ENCODE measurements at places on chromosomes 7 and 10.

GRCh38 chr10:102453502-102453901 is 2.2 kb upstream of the C10orf95 start:
- DNase-seq, result no peak

DNA sequence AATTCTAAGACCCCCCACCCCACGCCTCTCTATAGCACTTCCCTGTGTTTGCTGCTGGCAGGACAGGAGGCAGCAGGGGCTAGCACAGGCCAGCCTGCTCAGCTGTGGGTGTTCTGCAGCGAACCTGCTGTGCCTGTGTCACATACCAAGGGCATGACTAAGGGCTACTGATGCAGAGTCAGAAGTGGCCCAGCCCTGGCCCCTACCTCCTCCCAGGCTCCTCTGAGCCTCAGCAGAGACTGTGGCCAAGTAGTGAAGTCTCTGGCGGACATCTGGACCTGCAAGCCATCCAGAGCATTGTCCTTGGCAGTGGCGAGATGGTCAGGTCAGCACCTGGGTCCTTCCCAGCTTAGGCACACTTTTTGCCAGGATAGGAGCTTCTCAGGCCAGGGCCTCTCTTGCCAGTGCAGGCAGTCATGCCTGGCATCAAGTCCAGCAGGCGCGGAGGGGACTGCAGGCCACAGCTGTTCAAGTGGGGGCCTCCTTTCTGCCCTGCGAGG is 116.3 kb upstream of the RET start:
- DNase-seq, result no peak

- no peak for DNase-seq
Observed at GRCh38 chr7:36755484-36755883, 31.2 kb upstream of the AOAH start.

- DNase-seq, result no peak
Observed at GRCh38 chr7:22499044-22499443, 944 bp downstream of the STEAP1B start.

GRCh38 chr10:131641231-131641630 is 259.6 kb upstream of the PPP2R2D start:
- no peak for DNase-seq

DNA sequence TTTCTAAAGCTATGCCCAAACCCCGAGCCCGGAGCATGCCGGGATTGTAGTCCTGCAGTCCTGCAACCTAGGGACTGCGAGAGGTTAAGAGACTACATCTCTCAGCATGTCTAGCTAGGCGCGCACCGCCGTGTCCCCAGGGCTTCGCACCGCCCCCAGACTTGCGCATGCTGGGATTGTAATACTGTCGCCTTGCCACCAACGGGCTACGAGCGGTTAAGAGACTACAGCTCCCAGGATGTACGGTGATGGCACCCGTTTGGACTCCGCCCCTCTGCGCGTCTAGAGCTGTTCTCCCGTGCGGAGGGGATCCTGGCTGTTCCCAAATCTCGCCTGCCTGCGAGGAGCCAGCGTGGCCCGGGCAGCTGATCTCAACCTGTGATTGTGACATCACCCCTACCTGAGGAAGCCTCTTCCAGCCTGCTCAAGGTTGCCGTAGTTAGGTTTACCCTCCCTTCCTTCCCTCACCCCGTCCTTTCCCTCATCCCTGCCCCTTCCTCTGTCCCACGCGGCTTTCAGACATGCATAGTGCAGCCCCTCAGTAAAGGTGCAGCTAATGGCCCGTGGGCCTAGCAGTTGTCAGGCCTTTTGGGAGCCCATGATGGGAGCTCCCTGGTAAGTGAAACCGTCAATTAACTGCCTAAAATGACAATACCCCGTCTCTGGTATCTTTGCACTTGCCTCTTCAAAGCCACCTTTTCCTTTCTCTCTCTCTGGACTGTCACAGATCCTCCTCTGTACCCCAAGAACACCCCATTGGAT is 6.3 kb upstream of the ZNF736 start:
- peak; percentile 78 for DNase-seq
